ENCODE measurements at places on chromosomes 6 and 20.

DNA sequence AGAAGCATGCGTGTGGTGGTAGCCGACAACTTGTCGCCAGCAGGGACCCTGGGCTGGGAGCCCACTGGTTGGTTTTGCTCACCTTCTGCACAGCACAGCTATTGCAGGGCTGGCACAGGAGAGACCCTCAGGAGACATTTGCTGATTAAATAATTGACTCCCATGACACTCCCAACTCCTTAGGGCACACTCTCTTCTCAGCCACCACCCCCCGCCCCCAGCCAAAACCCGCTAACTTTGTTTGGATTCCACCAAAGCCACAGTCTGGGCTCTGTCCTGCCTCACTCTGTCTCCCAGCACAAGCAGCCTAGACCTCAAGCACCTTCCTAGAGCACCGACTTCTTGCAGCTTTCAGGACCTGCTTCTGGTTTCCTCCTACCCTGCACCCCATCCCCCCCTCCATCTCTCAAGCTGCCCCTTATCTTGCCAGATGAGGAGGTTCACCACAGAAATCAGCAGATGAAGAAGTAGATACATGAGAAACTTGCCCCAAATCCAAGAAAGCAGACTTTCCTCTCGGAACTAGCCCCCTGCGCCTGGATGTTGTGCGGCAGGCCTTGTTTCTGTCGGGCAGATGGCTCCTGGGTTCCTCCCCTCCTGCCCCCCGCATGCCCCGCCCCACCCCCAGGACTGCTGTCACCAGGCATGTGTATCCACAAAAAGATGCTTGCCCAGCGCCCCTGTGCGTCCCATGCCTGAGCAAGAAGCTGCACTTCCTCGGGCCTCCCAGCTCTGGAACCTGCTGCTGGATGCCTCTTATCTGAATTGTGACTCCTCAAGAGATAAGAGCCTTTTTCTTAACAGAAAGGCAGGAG lies 35.0 kb upstream of the CD93 start:
- no peak for DNase-seq

- no peak for DNase-seq
These were observed 24.5 kb downstream of the GZF1 start for GRCh38 chr20:23386304-23387117.

DNA sequence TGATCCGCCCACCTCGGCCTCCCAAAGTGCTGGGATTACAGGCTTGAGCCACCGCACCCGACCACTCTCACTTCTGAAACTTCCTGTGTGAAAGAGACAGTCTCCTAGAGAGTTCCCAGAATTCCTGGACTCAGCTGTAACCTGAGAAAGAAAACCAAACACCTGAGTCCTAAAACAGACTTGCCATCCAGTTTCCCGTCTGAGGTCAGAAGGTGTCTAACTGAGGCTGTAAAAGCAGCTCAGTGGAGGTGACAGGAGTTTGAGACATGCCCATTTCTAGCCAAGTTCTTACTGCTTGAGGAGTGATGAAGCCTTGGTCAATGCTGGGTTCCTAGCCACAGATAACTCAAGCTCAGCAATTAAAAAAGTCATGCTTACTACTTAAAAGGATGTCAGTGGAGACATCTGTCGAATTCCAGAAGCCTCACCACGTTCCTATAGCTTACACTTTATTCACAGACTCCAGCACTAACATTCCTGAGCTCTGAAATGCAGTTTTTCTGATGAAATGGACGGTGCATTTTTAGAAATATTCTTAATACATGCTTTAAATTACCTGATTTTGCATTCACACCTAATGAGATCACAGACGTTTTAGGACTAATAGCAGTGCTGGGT lies 6.1 kb downstream of the UQCC2 start:
- no peak for DNase-seq

DNA sequence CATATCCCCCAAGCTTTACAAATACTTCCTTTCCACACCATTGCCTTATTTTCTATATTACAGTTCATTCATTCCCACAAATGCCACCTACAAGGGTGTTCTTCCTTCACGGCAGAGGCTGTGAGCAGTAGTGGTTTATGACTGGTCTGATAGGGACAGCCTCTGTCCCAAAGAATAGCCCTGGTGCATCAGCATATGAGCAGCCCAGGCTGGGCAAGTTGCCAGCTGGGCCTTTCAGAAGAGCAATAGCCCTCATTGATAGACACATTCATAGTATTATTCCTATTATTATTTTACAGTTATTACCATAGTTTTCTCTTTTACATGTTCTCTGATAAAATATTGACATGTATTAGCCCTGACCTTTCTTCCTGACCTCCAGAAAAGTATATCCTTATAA lies 149.9 kb downstream of the MMS22L start:
- no peak for DNase-seq

DNA sequence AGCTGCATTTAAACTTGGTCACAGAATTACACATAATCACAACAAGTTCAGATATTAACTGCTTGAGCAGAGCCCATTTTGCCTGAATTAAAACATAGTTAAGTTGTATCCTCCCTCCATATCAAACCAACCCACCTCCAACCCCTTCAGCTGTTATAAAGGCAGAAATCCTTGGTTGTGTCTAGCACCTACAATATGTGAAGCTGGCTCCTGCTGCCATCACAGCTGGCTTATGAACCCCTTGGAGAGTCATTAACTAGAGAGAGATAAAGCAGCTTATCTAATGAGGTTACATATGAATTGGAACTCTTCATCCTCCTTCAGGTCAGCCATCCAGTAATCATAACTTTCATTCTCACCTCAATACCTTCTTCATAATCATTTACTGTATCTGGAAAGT lies 101.8 kb downstream of the EPHA7 start:
- DNase-seq, result no peak

DNA sequence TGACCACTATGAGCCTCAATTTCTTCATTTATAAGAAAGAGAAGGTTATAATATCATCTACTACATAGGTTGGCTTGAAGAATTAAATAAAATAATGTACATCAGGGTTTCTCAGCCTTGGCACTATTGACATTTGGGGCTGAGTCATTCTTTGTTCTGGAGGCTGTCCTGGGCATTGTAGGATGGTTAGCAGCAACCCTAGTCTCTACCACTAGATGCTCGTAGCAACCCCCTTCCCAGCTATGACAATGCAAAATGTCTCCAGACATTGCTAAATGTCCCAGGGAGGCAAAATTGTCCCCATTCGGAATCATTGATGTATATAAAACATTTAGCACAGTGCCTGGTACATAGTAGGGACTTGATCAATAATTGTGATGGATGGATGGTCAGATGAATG lies 152.1 kb downstream of the KHDC1L start:
- no peak for DNase-seq

DNA sequence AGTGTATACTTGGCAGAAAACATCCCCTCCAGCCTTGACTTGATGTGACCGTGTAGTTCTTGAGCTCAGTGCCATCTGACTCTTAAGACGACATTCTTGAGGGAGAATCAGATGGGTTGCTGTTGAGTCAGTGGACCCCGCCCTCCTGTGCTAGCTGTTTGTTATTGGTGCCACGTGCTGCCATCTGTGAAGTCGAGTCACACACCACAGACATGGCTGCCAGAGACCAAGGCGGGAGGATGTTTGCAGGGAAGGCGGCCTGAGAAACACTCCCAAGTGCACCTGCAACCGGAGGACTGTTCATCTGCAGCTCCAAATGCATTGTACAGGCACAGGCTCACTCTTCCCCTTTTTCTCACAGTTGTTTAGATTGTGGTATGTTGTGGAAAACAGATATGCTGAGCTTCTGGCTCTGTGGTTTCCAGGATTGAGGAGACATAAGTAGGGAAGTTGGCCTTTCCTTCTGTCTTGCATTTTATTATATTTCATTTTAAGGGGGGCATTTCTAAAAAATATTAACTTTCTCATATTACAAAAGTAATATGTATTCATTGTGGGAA lies 345.3 kb upstream of the ZFP64 start:
- DNase-seq, result no peak

DNA sequence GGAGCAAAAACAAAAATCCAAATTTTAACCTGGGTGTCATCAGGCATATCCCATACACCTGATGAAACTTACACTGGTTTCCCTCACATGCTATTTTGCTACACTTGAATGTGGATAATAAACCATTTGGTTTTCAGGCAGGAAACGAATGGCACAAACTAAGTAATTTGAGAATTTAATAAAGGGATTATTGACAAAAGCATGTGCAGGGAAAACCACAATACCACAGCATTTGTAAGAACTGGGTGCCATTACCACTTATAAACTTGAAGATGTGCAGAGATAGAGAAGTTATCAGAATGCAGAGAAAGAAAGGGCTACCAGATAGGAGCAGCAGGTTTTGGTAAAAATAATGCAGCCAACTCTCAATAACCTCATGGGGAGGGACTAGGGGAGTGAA lies 151.2 kb downstream of the RFX6 start:
- no peak for DNase-seq

DNA sequence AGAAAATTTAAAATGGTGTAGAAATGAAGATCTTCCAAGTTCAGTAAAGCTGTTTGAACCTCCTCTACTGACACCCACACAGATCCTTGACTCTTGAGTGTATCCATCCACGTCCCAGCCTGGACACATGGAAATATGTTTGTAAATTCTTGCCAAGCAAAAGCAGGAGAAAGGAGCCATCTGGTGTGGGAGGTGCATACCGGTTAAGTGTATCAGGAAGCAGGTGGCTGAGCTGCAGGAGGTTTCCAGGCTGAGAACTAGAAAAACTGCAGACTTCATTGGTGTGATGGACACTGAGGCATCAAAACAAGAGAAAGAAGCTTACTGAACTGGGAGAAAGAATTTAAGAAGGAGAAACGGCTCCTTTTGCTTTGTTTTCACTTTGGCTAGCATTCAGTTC lies 229.9 kb upstream of the GRIK2 start:
- DNase-seq, result no peak
